Glutamatergic neuron (in vitro differentiated cells): ENCODE measurements at places on chromosomes 5 and 9. TPM values are rescaled to one million over a fixed set of nuclear protein-coding genes. Genes with fewer than 3 reads are reported as not detected.

DNA sequence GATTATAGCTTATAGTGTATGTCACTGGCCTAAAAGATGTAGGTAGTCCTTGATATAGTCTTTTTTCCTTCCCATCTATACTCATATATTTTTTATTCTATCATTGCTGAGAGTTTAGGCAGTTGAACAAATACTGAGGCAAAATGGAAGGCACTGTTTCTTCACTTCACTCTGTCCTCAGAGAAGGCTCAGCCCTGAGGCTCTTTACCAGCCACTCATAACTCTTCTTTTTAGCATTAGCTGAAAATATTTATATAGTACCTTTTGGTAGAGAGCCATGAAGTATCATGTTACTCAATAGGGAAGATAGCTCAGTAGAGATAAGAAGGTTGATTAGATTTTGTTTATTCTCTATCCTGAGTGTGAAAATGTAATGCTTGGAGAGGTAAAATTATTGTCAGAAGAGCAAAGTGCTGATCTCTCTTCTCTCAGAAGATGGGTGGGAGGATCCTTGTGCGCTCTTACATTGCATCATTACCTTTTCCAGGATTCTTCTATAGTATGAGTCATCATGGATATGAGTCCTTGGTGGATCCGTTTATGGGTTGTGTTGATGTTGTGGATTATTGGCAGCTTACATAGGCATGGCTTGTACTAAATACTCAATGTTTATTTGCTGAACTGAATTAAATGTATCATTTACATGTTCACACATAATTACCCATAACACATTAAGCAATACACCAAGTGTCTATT lies 88.1 kb downstream of the ANXA1 start:
- no peak for DNase-seq

DNA sequence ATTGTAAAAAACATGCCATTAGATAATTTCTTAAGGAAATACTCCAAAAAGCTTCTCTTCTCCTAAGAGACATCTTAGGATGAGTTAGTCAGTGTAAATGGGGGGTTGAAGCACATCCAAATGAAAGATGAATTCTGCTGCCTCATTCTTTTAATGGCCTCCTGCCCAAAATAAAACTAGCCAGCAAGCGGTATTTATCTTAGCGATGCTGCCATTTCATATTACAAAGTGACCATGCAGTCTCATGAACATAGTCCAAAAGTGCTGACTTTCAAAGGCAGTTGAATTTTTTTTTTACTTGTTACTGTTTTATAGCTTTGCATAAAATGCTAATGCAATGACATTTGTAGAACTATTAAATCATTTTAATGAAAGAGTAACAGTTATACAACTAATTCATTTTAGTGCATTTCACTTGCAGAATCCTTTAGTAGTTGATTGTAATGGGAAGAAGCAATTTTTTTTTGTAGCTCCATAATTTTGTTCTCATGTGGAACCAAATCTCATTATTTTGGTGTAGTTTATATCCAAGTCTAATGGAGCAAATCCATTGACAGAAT lies 151.5 kb downstream of the CAVIN4 start:
- DNase-seq = no peak

The COL15A1 gene
- not detected for total RNA-seq

GRCh38 chr5:79456890-79457583 lies 56.9 kb downstream of the HOMER1 start:
- no peak for DNase-seq

The LCN15 gene
- 1.9 TPM for total RNA-seq

The ANKDD1B gene
- total RNA-seq = 2.3 TPM

The GRXCR2 gene
- total RNA-seq = not detected

DNA sequence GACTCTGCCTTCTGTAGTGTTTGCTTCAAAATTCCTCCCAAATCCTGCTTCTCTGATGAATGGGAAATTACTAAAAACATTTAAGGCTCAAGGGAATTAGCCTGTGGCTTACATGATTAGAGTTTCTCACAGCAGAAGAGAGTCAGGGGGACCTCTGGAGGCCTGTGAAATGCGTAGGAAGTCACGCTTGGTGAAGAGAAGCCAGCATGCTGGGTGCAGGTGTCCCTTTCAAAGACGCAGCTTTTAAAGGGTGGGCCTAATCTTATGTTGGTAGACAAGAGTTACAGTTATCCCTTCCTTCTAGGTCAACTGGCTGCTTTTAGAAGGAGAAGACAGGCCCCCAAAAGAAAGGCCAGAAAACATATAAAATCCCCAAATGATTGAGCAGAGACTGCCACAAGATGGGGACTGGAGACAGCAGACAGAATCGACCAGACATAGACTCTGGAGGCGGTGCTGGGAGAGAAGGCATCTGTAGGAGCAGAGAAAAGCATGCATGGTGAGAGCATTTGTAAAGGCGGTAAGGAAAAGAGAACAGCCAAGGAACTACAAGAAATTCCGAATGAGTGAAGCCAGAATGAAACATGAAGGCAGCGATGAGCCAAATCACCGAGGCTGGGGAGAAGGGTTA lies 42.3 kb downstream of the B4GALT1 start:
- DNase-seq = no peak

DNA sequence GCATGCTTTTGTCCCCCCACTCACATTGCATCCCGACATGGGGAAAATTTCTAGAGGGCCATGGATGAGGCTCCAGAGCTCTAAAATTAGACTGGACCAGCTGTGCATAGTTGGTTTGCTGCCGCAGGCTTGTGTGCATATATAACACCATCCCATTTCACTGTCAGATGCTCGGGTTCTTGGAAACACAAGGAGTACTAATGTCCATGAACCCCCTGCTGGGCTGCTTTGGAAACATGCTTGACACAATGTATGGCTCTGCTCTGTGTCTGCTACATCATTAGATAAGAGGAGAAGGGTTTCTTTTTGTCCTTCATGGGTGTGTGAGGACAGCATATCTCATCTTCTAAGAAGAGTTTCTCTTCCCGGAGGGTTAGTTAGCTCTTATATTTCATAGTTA lies 292.1 kb upstream of the RORB start:
- DNase-seq = no peak

The PFN3 gene
- not detected for total RNA-seq

- DNase-seq = no peak
Measured at GRCh38 chr5:116032094-116032517, at the start of gene ARL14EPL. ARL14EPL (plus strand) TSS chr5:116032472; CDS start chr5:116051466, 18,994 bp downstream.

GRCh38 chr9:34426347-34427074 lies 31.9 kb downstream of the FAM219A start:
- no peak for DNase-seq

GRCh38 chr5:31492869-31493268 lies 39.0 kb downstream of the DROSHA start:
- DNase-seq = no peak

GRCh38 chr5:179963375-179963774 lies 55.7 kb upstream of the TBC1D9B start:
- no peak for DNase-seq

GRCh38 chr9:20526500-20527319 lies 95.6 kb downstream of the MLLT3 start:
- no peak for DNase-seq

DNA sequence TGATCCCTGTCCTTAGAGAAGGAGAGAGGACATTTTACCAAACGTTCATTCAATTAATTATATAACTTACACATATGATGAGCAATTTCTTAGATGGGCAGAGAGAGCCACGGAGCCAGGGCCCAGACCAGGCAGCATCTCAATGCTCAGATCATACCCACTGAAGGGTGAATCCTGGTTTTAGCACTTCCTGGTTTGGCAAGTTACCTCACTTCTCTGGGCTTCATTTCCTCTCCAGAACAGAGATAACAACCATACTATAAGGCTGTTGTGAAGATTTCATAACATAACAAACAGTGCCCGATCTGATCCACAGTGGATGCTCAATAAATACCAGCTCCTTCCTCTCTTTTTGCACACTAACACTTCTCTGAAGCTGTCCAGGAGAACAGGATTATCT lies 271.1 kb downstream of the DENND1A start:
- no peak for DNase-seq

- no peak for DNase-seq
Measured at GRCh38 chr5:69512740-69513260, 20.2 kb downstream of the OCLN start.

DNA sequence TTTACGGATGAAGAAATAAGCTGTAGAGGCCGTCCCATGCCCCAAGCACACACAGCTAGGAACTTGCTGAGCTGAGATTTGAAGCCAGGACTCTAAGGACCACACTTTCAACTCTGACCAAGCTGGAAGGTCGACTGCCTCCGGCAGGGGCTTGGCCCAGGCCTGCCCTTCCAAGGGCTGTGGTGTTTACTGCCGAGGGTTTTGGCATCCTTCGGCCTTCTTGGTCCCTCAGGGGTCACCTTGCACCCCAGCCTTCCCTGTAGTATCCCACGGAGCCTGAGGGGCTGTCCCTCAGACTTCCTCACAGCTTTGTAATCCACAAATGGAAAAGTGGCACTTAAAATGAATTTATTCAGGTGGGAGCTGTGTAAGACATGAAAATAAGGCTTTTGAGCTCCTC lies 83.7 kb upstream of the SPRY4 start:
- no peak for DNase-seq

DNA sequence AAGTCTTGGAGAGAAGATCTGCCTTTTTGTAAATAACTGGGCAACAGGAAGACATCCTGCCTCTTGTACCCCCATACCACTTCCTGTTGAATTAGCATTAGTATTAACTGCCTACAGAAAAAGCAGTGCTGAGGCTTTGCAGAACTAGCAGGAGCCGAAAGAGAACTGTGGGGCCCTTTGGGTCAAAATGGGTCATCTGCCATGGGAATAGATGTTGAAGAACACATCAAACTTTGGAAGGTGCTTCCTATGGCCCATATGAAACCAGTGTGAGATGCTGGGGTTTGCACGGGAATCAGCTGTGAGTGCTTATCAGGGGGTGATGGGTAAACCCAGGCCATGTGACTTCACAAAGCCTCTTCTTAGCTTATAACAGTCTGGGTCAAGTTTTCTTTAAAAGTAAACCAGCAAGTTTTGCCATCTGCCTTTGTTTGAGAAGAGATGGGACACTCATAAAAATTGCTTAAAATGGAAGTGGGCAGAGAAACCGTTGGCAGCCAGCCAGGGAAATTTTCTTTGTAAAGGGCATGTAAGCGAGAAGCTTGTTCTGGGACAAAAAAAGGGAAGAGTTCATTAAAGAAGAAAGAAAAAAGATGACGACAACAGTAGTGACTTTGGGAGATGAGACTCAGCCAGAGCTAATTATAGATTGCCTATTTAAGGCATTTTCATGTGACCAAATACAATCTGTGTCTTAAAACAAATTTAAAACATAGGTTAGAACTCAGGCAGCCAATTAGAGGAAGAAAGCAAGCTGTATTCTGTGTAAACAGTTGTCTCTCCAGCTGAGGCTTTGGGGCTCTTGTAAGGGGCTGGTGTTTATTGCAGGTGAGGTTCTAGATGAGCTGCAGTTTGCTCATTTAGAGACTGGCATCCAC lies 4.4 kb downstream of the SLC25A25 start:
- no peak for DNase-seq

GRCh38 chr5:14200312-14200990 lies 57.3 kb downstream of the TRIO start:
- no peak for DNase-seq

DNA sequence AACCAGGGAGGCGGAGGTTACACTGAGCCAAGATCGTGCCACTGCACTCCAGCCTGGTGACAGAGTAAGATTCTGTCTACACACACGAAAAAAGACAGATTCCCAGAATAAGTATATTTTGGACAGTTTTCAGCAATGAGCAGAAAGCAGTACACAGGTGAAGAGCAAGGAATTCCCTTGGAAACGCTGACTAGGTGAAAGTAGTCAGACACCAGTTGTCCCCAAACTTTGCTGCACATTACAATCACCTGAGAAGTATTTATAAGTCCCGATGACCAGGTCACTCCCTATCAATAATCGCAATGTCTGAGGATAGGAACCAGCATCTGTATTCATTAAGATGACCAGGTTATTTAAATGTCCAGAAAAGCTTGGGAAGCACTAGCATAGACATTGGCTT lies 78.3 kb downstream of the CPLANE1 start:
- no peak for DNase-seq

- no peak for DNase-seq
Measured at GRCh38 chr5:103866169-103866568, 303.6 kb upstream of the NUDT12 start.
